Umbilical cord (tissue), 2 donors: ENCODE measurements at places on chromosomes 3 and 15.

DNA sequence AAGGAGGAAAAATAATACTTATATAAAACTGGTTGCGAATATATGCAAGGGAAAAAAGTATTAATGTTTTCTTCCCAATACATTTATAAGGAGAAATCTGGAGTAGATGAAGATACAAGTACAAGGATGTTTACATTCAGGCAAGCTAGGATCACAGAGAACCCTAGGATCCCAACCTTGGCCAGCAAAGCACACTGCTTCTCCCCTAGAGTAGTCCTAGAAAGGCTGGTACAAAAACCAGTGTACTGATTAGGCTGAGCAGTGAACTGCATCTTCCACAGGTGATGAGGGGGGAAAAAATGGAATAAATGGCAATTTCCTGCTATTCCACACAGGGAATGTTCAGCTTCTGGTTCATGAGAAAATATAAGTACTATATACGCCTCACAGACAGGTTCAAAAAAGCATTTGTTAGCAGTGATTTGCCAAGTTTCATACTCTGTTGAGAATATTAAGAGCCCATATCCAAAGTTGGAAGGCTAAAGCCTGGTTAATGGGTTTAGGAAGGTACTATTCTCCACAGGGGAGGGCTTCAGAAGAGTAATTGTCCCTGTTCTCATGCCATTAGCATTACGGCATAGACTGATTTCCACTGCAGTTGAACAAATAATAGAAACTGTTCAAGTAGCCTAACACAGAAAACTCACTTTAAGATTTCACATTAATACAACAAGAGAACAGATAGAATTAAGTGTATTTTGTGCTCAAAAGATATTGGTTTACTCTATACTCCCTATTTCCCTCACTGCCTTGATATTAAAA, 10.4 kb upstream of the NMB start:
- no peak for DNase-seq

- DNase-seq, result no peak
Measured at GRCh38 chr3:172074032-172074431, 34.7 kb downstream of the FNDC3B start.

DNA sequence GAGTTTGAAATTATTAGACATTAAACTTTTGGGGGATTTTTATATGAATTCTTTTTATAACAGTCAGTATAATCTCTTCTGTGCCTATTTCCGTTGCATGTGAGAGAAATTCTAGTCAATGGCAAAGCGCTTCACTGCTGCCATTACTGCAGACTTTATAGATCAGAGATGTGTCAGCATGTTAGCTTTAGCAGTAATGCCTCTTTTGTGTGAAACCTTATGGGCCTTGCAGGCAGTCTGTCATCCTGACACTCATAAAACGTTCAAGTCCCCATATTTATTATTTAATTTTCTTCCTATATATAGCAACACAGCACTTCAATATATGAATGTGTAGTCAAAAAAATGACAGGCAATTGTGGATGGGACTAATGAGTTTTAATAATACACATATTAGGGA, 191.0 kb downstream of the NLGN1 start:
- DNase-seq, result no peak

DNA sequence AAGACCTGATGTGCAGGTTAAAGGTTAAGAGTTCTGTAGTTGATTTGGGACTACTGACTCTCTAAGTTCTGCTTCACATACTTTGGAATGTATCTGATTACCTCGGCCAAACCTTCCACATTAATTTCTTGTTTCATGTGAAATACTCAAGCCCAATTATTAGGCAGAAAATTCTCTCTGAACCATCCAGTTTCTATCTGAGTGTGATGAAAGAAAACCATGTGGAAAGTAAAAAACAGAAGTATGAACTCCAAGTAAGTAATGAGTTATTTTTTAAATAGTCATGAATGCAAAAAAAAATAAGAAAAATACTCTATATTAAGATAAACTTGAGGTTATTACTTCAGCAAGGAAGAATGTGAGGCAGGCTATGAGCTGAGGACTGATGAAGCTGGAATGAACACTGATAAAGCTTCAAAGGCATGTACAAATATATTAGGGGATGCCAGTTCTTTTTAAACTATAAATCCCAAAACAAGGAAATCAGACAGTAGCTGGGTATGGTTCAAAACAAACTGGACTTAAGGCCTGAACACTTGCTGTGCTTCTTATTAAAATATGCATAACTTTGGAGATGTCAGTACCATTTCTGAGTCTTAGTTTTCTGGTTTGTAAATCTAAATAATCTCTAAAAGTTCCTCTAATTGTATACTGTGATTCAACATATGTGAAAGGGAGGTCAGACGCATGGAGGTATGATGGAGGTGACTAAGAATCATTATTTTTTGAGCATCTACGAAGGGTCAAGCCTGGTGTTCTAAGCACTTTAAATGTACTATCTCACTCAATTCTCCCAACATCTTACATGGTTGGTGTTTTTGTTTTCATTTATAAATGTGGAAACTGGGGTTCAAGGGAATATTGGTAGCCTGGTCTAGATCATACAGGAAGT, 59.6 kb downstream of the COL6A6 start:
- DNase-seq, result peak; percentile 86

- no peak for DNase-seq
Measured at GRCh38 chr3:45153658-45154437, 7.7 kb upstream of the CDCP1 start.

- DNase-seq, result peak; percentile 80
Measured at GRCh38 chr15:97978401-97979139, 18.1 kb downstream of the ARRDC4 start.
